NCI-H1436 (cell line): ENCODE measurements at places on chromosomes 2 and 18.
A peak's percentile ranks its signal among the peaks of the same experiment; 100 is the strongest.

DNA sequence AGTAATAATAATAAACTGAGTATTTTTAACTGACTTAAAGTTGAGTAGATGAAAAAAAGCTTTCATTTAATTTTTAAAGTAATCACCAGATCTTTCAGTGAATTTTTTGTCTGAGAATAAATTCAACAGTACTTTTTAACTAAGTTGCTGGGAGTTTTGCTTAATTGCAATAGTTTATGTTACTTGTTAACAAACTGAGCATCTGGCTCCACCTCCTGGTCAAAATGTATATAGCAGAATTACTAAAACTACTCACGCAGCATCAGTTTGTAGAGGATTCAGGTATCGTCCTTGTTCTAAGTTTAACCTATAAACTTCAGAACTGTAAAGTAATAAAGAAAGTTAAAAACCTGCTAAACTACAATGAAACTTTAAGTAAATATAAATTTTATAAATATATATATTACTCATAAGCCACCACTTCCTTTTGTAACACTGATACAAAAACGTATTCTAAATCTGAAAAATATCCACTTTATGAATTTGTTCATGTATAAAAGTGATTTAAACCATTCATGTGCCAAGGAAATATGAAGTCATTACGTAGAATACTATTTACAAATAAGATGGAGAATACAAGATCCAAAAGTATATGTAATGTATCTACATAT is 21.3 kb downstream of the NOL10 start:
- peak; percentile 43 for DNase-seq

GRCh38 chr2:60532421-60532820 is 21.0 kb downstream of the BCL11A start:
- DNase-seq = no peak

GRCh38 chr18:71837547-71837946 is 706.6 kb downstream of the CBLN2 start:
- no peak for DNase-seq

DNA sequence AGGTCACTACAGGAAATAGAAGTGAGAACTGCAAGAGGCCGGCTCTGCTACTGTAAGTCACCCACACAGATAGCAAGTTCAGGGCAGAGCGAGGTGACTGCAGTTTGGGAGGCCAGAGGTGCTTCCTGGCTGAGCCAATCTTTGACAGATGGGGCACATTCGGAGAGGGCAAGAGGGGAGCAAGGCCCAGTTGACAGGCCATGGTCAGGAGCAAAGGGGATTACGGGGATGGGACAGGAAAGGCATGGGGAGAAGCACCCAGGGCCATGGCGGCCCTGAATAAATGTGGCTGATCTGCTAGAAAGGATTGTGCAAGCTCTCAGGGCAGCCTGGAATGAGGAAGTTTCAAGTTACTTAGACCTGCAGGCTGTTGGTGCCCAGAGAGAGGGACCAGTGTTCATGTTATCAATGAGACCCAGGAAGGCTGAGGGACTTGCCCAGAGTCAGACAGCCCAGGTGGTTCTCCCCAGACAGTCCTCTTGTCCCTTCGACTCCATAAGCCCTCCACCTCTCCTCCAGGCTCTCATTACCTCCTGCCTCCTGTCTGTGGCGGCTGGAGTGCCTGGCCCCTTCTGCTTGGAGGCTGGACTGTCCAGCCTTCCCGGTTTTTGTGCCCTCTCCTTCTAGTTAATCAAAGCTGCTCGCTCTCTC is 123.3 kb downstream of the CTIF start:
- DNase-seq = no peak

DNA sequence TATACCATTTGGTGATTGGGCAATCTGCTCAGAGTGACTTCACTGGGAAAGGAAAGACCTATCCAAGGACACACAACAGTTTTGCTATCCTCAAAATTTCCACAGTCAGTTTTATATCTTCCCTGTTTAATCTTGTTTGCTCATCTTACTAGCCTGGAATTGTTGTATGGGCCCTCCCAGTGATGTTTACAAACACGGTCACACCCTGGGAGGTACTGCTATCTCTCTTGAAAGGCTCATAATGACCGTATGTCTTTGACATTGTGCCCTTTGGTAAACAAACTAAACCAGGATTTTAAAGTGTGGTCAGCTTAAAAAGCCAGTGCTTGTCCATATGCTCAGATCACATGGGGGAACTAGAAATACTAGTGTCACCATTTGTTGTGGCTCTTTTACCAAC is 277.0 kb downstream of the CDH2 start:
- DNase-seq = no peak

GRCh38 chr2:194445226-194445625 is 1211.8 kb upstream of the SLC39A10 start:
- no peak for DNase-seq

GRCh38 chr2:12556762-12557161 is 160.0 kb upstream of the TRIB2 start:
- no peak for DNase-seq

GRCh38 chr18:48392268-48392667 is 16.9 kb downstream of the ZBTB7C start:
- no peak for DNase-seq

GRCh38 chr18:70384181-70384790 is 95.4 kb downstream of the SOCS6 start:
- no peak for DNase-seq

DNA sequence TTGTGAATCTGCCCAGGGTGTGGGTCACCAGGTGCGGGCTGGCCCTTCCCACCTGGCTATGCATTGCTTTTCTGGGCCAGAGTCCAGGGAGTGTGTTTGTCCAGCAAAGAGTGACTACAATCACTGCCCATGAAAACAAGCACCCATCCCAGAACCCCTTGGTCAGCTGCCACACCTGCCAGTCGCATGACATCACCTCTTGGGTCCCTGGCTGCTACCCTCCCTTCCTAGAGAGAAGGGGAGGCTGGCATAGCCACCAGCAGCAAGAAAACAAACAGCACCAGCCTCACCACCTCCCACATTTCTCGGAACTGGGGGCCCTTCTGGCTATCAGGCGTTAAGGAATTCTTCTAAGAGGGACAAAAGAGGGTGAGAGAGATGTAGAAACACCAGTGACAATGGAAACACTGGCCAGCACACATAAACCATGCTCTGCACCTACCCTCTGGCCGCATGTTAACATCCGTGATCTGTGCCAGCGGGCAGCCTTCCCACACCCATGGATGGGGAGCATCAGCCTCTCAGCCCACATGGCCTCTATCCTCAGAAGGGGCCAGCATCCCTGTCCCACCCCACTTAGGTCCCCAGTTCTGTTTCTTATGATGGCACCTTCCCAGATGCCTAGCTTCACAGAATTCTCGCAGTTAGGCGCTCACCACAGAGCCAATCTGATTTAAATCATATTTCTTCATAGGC is 109.7 kb upstream of the GLI2 start:
- DNase-seq = no peak

- no peak for DNase-seq
Measured at GRCh38 chr18:38087538-38087937, 521.9 kb upstream of the CELF4 start.

DNA sequence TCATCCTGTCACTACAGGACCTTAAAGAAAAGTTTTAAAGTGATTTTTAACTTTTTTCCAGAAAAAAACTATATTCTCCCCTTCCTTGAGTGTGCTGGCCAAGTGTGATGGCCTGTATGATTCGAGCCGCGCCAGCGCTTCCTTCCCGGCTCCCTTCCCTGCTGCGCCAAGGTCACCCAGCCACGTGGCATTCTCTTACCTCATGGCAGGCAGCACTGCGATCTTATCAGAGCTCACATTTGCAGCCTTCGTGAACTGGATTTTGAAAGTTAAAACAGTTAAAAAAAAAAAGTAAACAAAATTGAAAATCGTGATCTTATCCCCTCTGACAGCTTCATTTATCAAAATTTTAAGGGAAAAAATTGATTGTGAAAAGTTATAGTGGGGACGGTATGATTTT is 279.8 kb downstream of the PTGR3 start:
- DNase-seq = no peak

DNA sequence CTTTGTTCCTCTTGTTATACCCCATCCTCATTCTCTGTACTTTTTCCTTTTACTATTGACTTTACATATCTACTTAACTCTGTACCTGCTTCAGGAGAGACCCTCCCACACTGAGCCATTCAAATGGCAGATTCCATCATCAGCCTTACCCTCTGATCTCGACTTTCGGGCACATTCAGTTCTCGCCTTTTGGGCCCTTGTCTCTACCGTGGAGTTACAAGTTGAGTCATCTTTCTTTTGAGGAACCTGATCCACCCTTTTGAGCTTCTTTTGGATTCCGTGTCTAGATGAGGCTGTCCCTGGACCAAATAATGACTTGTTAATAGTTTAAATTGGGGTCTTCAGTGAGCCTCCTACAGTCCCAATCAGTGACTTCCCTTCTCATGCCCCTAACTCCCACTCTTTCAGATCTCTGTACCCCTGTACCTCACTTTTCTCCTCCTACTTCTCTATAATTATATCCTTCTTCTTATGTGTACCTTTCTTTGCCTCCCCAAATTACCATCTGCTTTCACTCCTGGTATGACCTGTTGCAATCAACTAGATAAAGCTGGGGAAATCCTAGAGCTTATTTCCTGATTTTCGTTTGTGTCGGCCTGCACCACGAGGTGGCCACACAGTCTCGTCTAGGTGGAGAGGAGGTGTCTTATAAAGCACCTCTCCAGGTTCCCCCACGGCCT is 17.2 kb downstream of the SP110 start:
- no peak for DNase-seq

DNA sequence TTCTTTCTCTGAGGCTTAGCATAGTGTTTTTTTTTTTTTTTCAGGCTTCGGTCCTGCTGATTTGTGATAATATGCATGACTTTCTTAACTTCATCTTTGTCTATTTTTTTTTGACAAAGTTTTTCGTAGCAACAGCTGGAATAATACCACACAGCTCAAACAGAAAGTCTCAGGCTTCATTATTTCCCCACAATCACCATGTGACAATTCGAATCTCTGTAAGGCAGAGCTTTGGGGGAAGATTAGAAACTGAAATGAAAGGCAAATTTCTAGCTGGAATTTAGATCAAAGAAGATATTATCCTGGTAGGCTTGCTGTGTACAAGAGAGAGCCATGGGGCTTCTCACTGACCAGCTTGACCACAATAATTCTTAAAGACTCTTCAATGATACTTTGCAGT is 12.2 kb upstream of the CD28 start:
- DNase-seq = no peak

DNA sequence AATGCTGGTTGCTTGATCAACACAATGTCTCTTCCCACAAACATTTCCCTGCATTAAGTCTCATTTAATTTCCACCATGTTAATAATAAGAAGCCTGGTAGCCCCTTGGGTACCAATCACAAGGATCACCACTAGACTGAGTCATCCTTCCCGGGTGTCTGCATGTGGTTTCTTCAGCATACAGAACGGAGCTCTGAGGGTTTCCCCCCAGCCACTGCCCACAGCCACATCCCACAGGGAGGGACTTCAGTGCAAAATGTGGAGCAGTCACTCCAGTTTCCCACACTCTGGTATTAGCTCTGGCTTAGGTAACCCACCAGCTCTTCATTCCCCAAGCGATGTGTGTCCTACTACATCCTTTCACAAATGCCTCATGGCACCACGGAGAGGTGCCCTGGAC is 42.7 kb upstream of the POLE4 start:
- DNase-seq = no peak
